Activated CD4-positive, alpha-beta T cell treated with anti-CD3 and anti-CD28 coated beads, Interleukin-10, Interleukin-2, amounts not matched to agents 100 ng/mL and 50 ng/mL, durations not matched to agents 16 hours and 8 hours (primary cell): ENCODE measurements at places on chromosomes 11 and 22.

DNA sequence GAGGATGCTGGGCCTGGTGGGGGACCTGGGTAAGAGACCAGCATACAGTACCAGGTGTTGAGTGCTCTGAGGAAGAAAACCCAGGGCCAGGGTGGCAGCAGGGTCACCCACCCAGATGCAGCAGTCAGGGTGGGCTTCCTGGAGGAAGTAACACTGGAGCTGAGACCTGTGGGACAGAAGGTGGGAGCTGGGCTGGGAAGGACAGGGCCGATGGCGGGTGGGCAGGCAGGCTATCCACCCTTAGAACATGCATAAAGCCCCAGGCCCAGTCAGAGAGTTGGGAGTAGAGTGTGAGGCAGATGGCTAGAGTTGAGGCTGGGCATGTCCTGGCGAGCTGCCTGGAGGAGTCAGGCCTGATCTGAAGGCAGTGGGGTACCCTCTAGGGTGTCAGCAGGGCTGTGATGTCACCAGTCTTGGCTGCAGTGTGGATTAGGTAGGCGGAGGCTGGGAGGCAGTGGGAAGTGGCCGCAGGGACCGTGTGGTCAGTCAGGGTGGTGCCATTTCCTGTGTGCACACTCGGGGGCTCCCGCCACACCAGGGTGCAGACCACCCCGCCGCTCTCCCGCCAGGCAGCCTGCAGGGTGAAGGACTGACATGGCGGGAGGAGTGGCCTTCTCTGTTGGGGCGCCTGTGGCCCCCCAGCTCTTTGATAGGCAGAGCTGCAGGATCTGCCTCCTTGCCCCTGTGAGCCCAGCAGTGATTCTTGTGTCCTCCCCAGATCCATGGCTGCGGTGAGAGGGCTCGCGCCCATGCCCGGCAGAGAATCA, 35.3 kb downstream of the IGHMBP2 start:
- DNase-seq, result no peak

DNA sequence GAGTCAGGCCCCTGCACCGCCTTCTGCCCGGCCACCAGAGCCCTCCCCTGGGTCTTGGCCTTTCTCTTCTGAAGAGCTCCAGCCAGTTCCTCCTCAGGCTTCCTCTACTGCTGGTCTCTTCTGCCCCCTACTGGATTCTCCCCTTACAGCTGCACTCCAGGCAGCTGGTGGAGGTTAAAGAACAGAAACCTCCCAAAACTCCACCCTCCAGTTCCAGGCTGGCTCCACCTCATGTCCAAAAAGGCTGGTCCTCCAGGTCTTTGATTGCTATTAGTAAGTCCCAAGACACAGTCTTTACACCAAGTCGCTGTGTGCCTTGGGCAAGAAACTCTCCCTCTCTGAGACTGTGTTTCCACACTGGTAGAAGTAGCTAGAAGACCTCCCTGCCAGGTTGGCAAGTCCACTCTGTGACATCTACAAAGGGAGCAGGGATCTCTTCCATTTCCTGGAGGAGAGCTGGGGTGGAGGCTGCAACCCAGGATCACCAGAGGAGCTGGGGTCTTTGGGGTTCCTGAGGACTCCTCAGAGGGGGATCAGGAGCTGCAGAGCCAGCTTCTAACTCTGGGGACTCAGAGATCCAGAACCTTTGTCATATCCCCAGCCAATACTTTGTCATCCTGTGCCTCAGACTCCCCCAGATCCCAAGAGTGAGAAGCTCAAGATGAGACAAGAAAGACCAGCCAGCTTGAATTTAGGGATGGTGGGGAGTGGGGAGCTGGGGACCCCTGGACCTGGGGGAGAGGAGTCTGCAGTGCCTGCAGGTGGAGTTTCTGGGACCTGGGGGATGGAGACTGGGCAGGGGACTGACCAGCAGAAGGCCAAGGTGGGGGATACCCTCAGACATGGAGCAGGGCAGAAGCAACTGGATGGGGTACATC, 3.4 kb upstream of the IGLL5 start:
- peak; percentile 79 for DNase-seq

DNA sequence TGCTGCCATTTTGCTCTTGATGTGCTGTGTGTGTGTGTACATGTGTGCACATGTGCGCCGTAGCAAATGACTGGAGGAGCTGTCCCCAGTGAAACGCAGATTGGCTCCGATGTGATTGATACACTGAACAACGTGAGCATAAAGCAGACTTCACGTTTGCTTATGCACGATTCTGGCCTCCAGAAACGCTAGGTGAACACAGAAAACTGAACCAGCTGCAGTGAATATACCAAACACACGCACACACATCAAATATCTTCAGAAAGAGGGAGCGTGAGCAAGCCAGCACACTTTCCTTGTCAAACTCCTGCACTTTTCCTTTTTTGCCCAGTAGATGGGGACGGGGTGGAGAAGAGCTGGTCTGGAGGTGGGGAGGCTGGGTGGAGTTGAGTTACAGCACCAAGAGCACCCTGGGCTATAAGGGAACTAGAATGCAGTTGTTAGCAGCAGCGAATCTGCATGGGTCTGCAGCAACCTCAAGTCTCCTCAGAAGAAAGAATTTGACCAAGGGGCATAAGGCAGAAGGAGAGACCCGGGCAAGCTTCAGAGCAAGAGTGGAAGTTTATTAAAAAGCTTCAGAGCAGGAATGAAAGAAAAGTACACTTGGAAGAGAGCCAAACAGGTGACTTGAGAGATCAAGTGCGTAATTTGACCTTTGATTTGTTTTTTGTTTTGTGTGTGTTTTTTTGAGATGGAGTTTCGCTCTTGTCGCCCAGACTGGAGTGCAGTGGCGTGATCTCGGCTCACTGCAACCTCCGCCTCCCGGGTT, 77.8 kb upstream of the CADM1 start:
- no peak for DNase-seq

DNA sequence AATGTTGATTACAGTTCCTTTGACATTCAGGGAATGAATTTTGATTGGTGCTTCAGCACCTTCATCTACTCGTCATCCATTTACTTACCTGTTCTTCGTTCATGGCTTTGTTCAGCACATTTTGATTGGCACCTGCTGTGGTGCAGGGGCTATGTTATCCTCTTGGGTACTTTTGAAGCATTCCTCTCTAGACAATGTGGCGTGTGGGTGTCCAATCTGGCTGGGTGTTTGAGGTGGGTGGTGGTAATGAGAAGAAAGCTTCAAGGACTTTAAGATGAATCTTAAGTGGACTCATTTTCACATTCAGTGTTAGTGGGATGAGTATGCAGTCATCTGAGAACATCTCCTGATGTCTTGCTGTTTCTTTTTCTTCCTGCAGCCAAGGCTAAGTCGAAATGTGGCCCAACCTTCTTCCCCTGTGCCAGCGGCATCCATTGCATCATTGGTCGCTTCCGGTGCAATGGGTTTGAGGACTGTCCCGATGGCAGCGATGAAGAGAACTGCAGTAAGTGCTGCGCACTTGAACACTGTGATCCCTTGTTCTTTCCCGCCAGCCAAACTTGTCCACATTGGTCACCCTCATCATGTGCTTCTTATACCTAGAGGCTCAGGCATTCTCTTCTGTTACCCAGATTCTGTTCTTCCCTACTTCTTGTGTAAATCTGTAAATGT, 137.5 kb downstream of the LDLRAD3 start:
- DNase-seq, result no peak

DNA sequence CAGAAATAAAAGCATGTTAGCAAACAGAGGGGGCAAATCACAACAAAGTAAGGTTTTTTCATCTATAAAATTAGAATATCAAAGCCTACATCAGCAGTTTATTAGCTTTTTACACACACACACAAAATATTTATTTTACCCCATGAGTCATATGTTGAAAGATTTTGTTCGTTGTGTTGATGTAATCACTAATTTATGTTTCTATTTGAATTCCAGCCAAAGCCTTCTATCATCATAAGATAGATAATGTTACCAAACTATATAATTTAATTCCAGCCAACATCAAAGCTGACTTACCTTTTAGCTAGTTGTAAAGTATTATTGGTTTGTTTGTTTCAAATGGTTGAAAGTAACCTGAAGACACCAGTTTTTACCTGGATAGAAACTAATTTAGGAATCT, 458.0 kb upstream of the ARHGAP42 start:
- no peak for DNase-seq

GRCh38 chr11:35550374-35551036, 25.1 kb upstream of the PAMR1 start:
- no peak for DNase-seq

DNA sequence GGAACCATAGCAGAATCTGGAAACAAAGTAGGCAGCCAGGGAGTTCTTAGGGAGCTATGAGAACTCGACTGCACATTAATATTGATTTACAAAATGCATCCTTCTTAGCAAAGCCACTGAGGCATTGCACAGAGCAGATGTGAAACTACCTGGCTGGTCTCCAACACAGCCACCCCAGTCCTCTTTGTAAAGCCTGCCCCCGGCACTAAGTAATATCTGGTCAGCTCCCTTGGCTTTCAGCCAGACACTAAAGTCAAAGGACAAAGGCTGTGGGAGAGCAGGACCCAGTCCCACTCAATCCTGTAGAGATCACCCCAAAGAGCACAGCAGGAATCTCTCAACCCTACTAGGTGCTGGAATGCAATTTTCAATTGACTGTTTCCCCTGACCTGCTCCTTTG, 12.8 kb downstream of the XRRA1 start:
- no peak for DNase-seq

DNA sequence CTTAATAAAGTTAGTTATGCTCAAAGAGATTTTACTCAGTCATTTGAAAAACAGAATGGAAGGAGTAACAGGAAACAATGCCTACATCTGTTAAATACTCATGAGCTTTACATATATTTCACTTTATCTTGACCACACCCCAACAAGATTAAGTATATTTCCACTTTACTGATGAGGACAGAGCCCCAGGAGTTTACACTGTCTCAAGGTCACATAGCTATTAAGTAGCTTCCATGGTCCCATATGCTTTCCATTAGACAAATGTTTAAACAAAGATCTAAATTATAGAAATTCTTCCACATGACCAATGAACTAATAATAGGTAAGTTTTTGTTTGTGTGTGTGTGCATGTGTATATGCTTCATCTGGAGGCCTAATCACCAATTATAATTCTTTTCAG, 30.2 kb downstream of the MRTFA start:
- no peak for DNase-seq
